Activated CD8-positive, alpha-beta memory T cell treated with anti-CD3 and anti-CD28 coated beads for 48 hours (primary cell): ENCODE measurements at places on chromosomes 3 and 15.

DNA sequence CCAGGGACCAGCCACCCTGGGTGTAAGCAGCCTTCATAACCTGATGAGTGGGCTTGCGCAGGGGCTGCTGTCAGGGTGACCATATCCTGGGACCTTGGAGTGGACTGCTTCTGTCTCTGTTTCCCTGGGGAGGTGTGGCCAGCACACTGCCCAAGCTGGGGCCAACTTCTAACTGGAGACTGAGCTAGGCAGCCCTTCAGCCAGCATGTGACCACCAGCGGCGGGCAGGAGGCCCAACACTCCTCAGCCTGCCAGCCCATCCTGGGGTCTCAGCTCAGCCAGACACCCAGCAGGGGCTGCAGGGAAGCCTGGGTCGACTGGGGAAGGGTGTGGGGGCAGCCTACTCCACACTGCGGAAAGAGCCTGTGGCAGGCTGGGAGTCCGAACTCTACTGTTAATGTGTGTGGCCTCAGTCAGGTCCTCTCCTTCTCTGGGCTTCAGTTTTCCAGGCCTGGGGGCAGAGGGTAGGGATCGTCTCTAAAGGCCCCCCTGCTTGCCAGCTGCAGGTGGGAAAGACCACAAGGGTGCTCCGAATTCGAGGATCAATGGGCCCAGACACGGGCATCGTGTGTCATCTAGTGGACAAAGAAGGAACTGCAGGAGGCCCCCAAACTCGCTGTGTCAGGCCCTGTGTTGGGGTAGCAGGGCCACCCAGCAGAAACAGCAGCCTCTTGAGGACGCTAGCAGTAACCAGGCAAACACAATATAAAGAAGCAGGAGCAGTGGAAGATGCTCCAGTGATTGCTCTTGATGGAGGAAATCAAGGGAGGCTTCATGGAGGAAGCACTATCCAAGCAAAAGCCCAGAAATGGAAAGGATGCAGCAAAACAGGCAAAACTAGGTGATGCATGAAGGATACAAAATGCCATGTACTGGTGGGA lies 2.0 kb upstream of the SEMA3G start:
- peak; percentile 59 for DNase-seq

- no peak for DNase-seq
Measured at GRCh38 chr3:17138246-17139039, 253.7 kb downstream of the PLCL2 start.

GRCh38 chr3:136931606-136932005 lies 26.2 kb upstream of the IL20RB start:
- no peak for DNase-seq

DNA sequence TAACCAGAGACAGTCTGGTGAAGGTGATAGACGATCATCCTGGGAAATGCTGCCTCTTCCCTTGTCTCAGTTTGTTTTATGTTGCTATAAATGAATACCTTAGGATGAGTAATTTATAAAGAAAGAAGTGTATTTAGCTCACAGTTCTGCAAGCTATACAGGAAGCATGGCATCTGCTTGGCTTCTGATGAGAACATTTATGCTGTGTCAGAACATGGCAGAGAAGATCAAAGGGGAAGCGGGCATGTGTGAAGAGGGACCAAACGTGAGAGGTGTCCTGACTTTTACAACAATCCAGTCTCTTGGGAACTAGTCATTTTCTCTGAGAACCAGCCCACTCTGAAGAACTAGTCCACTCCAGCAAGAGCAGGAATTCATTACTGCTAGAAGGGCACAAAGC lies 9.6 kb downstream of the CMC1 start:
- no peak for DNase-seq

GRCh38 chr3:97720417-97720816 lies 44.1 kb upstream of the ARL6 start:
- DNase-seq = no peak

GRCh38 chr3:51382947-51383578 lies 2.0 kb upstream of the MANF start:
- no peak for DNase-seq

DNA sequence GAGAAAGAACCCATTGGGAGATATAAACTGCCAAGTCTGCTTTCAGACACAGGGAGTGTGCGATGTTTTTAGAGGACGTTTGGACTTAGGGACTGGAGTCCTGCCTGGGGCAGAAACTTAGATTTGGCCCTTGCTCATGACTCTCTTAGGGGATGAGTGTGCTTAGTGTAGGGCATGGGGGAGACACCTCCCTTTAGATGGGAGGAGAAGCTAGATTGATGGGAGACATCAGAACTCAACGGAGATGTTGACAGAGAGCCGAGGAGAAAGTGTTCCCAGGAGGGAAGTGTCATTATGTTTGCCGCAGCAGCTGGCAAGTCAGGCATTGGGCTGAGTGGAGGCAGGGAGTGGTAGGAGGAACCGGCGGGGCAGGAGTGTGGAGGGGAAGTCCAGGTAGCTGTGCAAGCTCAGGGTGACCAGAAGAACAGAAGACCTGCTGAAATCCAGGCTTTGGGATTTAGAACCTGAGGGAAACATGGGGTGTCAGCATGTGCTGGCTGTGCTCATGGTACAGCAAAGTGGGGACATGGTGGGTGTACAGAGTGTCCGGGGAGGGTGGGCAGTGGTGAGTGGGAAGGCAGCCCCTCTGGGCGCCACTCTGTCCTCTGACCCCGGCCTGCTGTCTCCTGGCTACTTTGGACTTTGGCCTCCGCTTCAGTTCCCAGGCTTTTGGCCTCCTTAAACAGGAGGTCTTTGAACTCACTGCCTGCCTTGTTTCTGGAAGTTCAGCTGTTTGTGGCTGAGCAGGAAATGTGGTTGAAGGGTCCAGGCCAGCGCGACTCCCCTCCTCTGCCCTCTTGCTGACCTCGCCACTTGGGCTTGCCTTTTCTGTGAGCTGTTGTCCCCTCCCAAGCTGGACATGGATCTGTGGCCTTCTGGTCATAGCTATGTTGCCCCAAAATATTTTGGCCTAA lies 324.0 kb upstream of the LRRFIP2 start:
- DNase-seq = no peak

DNA sequence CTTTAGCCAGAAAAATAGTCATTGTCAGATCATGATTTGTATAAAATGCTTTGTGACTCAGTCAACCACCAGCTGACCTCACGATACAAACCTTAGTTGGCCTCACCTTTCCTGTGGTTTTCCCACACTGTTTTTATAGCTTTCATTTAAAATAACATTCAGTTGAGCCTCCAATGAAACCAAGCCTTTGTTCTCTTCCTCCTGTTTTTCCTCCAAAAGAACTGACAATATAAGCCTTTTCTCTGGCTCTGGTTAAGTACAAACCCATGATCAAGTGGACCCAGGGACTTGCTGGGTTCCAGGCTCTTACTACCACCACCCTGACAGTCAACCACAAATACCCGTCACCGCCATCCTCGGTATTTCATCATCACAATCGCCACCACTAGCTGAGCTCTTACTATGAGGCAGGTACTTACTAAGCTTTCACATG lies 81.7 kb downstream of the TAMM41 start:
- no peak for DNase-seq

DNA sequence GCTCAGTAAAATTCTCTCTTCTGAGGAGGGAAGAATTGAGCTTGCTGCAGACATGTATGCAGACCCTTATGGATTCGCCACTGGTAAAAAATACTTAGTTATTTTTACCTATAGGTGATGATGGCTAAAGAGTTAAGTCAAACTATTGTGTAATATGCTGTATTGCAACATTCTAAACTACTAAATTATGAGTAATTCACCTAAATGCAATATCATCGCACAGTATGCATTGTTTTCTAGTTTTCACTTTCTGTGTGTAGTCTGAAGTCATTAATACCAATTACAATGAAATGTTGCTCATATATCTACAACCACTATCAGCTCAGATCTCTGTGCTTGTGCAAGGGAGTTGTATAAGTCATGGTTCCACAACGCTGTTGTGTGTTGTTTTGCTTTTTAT lies 48.7 kb upstream of the ROBO2 start:
- DNase-seq = no peak

DNA sequence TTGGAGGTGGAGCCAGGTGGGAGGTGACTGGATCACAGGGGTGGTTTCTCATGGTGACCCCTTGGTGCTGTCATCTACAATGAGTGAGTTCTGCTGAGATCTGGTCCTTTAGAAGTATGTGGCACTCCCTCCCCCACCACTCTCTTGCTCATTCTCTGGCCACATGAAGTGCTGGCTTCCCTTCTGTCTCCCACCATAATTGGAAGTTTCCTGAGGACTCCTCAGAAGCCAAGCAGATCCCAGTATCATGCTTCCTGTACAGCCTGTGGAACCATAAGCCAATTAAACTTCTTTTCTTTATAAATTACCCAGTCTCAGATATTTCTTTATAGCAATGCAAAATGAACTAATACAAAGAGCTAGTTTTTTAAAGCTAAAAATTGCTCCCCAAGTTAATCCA lies 54.7 kb downstream of the SLC41A3 start:
- DNase-seq = no peak

DNA sequence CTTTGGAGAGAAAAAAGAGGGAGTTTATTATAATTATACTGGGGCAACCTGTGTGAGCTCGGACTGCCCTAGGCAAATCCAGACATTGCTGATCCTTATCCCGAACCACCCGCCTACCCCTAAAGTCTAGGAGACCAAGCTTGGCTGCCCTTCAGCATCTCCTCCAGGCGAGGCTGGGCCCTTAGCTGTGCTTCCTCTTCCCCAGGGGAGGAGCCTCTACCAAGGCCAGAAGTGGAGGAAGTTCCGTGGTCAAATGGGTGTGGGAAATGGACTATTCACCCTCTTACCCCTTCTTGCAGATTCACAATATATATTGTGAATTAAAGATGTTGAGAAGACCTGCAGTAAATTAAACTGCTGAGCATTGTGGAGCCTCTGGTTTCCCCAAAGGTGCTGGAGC lies 158.3 kb upstream of the HES1 start:
- DNase-seq = no peak

GRCh38 chr3:21734746-21735145 lies 16.3 kb downstream of the ZNF385D start:
- DNase-seq = no peak

GRCh38 chr15:37765786-37766185 lies 168.7 kb upstream of the TMCO5A start:
- no peak for DNase-seq

DNA sequence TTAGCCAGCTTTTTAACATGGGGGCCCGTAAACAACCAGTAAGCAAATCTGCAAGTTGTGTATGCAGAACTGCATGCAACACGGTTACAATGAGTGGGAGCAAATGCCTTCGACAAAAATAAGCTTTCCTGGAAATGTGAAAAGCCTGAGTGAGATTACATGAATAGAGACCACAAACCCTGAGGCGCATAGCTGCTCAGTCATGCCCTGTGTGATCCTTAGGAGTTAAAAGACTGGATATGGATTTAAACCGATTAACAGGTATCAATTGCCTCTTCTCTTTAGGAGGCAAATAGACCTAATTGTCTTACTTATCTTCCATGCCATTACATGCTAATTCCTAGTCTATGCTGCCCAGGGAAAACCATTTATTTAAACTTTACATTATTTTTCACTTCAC lies 810.3 kb downstream of the ROBO1 start:
- no peak for DNase-seq
